ENCODE measurements at places on chromosomes 16 and 17.

DNA sequence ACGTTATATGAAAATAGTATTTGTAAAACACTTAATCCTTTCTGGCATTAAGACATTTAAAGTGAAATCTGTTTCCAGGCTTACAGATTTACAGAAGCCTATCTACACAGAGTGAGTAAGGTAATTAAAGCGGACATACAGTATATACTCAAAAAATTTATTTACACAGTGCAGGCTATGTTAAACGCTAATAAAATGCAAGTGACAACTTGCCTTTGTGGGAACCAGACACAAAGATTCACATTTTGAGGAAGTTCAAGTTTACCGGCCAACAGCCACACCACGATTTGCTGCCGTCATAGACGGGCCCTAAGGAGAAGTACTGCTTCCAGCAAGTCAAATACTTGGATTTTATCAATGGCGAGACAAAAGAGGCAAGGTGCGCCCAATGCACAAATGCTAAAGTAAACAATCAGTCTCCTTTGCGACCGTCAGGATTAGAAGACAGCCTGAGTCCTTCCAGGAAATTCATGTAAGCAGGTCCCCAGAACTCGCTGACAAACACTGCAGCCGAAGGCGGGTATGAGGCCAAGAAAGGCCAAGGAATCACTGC, 801 bp downstream of the VPS35 start:
- no peak for DNase-seq

GRCh38 chr17:70563281-70563820, 394.0 kb downstream of the KCNJ2 start:
- no peak for DNase-seq

- no peak for DNase-seq
Observed at GRCh38 chr17:7557147-7557764, 1.3 kb upstream of the TNFSF13 start.

DNA sequence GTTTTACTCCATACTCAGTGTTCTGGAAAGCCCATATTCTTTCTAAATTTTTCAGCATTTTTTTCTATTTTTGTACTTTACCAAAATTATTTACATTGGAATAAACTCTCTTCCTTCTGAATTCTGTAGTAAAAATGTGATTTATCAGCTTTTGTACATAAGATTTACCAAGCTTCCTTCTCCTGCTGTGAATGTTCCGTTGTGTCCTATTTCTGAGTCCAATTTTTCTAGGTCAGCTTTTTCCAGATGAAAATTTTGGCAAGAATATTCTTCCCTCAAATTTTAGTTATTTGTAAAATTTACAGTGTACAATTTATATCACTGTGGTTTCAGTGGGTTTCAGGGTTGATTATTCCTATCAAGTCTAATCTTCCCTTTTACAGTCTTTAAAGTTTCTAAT, 27.5 kb downstream of the ASPA start:
- DNase-seq, result no peak

GRCh38 chr17:82291582-82292250, 18.2 kb upstream of the CSNK1D start:
- no peak for DNase-seq

DNA sequence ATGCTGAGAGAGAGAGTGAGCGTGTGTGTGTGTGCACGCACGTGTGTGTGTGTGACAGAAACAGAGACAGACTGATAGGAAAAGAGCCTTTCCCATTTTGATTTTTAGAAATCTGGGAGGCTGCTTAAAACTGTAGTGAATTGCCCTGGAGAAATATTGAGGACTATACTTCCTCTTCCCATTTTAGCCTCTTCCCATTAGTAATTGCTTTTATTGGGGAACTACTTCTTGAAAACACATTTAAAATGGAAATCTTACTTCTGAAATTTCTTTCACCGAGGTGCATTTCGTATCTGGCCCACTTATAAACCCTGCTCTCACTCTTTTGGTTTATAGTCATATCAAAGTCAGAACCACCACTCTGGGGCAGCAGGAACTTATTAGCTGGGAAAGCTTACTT, 47.1 kb downstream of the NUP93 start:
- no peak for DNase-seq

- no peak for DNase-seq
Observed at GRCh38 chr17:17693253-17694168, 12.3 kb downstream of the RAI1 start.

DNA sequence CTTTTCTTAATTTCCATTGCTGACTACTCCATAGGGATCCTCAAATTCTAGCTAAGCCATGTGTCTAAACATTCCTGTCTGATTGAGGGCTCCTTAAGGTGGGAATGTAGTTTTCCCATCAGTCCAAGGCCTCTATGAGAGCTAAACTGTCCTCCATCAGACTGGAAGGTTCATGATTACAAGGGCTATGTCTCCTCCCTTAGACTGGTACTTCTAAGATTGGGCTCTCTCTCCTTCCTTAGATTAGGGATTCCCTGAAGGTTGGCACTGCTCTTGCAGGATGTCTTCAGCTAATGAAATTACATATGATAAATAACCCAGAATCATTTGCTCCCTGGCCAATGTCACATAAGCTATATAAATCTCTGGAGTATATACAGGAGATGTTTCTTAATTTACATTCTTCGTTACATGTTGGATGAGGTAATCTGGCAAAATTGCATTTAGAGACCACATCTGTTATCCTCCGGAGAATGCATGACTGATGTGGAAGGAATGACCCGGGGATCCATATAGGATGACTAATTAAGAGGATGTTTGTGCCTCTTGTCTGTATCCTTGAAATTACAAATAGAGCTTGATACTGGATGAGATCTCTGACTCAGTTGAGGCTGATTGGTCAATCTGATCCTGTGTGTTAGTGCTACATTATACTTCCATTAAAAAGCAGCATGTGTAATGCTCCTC, 14.2 kb downstream of the B4GALNT2 start:
- DNase-seq, result no peak

All from stimulated activated CD4-positive, alpha-beta T cell treated with anti-CD3 and anti-CD28 coated beads, Interleukin-15, amount 100 ng/mL, for 1 hour (primary cell).